ENCODE measurements at places on chromosomes 3 and 15. TPM values are rescaled to one million over a fixed set of nuclear protein-coding genes. Genes with fewer than 3 reads are reported as not detected.
A peak's percentile ranks its signal among the peaks of the same experiment; 100 is the strongest.

- DNase-seq = no peak
Observed at GRCh38 chr3:99949956-99950670, 132.5 kb downstream of the CMSS1 start.

- peak; percentile 65 for DNase-seq
Observed at GRCh38 chr3:44235604-44236484, 5.8 kb upstream of the TOPAZ1 start.

- no peak for DNase-seq
Observed at GRCh38 chr3:141796081-141796888, 33.1 kb downstream of the GRK7 start.

GRCh38 chr15:68322796-68323195 lies 45.3 kb downstream of the FEM1B start:
- DNase-seq = no peak

- DNase-seq = no peak
Observed at GRCh38 chr15:77243135-77243534, 172.2 kb upstream of the TSPAN3 start.

DNA sequence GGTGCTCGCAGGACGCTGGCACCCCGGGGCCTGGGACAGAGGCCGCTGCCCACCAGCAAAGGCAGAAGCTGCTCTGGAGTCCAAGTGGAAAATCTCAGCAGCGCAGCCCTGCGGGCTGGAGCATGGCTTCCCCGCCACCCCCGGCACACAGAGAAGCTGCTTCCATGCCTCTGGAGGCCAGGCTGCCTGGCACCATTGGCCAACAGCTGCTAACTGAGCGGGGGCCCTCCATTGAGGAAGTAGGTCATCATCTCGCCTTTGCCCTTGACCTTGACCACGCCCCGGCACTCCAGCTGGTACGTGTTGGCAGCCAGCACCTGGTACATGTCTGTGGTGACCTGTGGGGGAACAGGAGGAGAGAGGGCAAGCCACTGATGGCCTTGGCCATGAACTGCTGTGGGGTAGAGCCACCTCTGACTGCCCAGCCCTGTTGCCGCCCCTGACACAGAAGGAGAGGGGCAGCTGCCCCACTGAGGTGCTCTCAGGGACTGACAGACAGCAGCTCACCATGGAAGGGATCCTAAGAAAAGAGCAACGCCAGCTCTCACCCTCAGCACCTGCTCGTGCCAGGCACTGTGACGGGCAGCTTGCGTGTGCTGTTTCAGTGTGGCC lies 82.8 kb downstream of the SEC22A start:
- no peak for DNase-seq

- no peak for DNase-seq
Observed at GRCh38 chr15:39192979-39193560, 387.8 kb upstream of the THBS1 start.

- DNase-seq = no peak
Observed at GRCh38 chr15:59825901-59826300, 136.8 kb upstream of the BNIP2 start.

DNA sequence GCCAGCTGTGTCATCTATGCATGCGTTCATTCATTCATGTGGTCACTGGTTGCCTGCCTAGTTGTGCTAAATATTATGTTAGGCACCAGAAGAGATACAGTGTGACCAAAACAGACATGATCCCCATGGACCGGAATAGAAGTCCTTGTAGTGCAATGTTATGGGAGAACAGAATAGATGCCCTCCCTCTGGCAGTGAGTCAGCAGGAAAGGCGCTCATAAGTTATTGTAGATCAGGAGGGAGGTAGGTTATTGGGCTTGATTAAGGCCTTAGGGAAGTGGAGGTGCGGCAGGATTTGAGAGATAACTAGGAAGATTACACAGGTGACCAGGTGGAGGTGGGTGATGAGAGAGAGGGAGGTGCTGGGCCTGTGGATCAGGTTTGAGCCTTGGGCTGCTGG lies 5.2 kb downstream of the MCTP2 start:
- no peak for DNase-seq

DNA sequence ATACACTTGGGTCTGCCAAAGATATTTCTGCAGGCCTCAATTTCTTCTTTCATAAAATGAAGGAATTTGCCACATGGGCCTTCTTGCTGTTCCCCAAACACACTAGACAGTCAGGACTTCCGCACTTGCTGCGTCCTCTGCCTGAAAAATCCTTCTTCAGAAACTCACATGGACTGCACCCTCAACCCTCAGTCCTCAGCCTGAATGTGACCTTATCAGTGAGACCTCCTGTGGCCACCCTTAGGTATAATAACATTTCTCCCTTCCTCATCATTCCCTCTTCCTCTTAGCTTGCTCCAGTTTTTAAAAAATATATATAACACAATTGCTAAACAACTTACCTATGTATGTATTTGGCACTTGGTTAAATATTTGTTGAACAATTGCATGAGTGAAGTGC lies 257.5 kb downstream of the MFSD1 start:
- no peak for DNase-seq

DNA sequence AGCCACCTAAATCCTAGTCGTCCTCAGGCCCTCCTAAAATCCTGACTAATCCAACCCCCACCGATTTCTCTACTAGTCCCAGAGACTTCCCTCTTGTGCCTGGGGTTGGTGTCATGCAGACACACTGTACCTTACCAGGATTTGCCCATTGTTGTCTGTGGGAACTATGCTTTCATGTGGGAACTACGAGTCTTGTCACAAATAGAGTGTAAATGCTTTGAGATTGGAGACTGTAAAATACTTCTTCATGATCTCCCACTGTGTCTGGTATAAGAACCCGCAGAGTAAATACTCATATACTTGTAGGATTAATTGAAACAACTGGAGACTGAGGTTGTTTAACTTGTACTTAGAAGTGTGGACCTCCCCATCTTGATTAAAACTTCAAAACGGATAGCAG lies 11.2 kb downstream of the B3GNT5 start:
- no peak for DNase-seq

- no peak for DNase-seq
Observed at GRCh38 chr3:157394411-157394810, 42.2 kb upstream of the PTX3 start.

GRCh38 chr3:34155108-34155507 lies 356.7 kb downstream of the PDCD6IP start:
- no peak for DNase-seq

- no peak for DNase-seq
Observed at GRCh38 chr3:130565224-130565623, 48.2 kb downstream of the COL6A6 start.

GRCh38 chr15:91787198-91787597 lies 66.3 kb upstream of the SLCO3A1 start:
- DNase-seq = no peak

DNA sequence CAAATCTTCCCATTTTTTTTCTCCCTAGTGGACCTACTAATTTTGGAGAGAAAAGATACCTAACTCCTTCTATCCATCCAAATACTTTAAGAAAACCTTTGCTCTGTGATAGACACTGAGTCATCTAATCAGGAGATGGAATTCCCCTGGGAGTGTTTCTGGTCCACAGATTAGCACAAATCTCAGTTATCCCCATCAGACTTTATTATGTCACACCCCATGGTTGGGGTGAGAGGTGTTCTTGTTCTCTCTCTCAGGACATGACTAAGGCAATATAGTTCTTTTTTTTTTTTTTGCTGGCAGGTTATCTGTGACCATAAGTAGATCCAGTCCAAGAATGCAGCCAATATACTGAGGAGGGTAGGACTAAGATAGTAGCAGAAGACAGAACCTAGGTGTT lies 15.8 kb downstream of the SLC9A9 start:
- DNase-seq = no peak

GRCh38 chr15:77607894-77608261 lies 24.8 kb downstream of the LINGO1 start:
- DNase-seq = no peak

GRCh38 chr15:93360976-93361375 lies 272.0 kb upstream of the RGMA start:
- DNase-seq = no peak

DNA sequence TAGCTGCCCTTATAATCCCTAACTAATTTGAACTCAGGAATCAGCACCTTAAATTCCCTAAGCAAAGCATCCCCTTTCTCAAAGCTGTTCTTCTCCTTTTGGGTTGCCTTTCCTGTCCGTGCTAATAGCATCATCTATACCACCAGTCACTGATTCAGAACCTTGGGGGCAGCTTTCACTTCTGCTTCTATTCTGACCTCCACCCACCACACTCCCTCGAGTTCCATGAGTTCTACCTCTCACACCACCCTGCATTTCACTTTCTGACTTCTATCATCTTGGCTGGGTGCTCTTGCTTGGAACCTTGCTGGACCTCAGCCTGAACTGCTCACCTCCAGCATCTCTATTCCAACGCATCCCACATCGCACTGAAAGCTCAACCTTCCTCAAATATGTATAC lies 55.4 kb upstream of the KCNMB2 start:
- DNase-seq = no peak

GRCh38 chr15:95024351-95024750 lies 793.0 kb downstream of the MCTP2 start:
- no peak for DNase-seq

- no peak for DNase-seq
Observed at GRCh38 chr3:171865191-171865865, 22.2 kb downstream of the TMEM212 start.

DNA sequence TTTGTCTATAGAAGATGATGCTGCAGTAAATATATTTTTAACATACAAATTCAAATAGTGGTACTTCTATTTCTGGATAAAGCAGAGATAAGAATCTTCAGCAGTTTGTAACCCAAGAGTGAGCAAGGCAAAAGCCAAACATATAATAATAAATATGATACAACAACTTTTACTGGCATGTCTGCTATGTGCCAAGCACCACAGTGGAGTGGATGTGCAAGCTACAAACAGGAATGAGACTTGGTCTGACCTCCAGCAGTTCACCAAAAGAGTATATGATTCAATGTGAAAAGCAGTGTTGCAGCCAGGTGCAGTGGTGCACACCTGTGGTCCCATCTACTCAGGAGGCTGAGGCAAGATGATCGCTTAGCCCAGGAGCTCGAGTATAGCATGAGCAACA lies 395.6 kb downstream of the EPHB1 start:
- DNase-seq = no peak

DNA sequence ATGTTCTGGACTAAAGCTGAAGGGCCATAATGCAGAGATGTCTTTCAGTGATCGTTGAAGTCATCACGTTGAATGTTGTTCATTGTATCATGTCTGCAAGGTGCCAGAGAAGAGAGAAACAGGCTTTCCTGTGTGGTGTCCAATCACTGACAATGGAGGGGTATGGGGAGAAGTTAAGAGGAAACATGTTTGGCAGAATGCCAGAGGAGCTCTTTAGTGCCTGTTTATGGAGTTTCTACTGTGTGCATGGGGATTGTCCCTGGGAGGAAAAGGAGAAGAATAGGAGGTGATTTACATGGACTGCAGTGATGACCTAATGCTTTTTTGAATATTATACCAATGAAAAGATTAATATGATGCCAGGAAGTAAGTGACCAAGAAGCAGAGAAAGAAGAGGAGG lies 11.7 kb downstream of the SCAANT1 start:
- DNase-seq = no peak

DNA sequence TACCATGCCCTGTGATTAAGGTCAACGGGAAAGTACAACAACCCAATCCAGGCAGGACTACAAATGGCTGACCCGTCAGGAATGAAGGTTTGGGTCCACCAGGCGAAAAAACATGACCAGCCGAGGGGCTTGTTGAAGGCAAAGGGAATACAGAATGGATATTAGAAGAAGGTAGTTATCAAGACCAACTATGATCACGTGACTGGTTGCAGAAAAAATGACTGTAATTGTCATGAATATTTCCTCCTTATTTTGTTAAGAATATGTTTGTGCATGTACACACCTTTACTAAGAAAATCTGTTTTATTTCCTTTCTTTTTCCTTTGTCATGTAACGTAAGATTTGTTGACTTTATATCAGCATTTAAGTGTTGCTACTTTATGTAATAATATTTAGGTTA lies 22.9 kb upstream of the OSBPL11 start:
- DNase-seq = no peak

- DNase-seq = no peak
Observed at GRCh38 chr3:45479621-45480035, 91.3 kb downstream of the LARS2 start.

DNA sequence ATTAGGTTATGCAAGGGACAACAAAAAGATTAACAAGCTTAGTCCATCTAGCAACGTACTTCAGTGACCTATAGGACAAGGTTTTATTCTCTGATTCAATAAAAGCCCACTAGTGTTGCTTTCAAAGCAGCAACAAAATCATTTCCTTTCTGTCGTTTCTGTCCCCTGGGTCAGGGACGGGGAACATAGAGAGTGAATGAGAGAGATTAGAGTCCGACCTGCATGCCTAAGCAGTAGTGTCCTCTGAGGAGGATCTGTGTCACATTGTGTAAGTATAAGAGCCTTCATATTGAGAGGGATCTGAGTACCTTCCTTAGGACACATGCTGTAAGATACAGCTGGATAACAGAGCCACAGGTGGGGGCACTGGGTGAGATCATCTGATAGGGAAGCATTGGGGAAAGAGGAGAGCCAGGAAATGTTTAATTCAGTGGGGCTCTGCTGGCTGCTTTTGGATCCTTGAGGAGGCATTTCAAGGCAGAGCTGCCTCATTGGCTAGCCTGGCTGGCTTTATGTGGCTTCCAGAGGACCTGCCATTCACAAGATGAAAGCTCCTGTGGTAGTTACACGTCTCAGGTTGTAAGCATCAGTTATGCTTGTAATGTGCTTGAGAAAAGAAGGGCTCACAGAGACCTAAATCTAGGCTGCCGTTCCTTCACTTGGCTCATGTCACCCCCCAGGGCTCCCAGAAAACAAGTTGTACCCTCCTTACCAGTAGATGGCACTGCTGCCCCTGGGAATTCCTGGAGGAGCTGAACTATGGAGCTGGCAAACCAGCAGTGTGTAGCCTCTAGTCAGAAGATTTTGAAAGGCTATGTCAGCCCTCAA lies 2.7 kb downstream of the TMEM108 start:
- DNase-seq = peak; percentile 83

GRCh38 chr3:25478211-25478757 lies 50.2 kb downstream of the RARB start:
- no peak for DNase-seq

The AGBL1 gene
- 0.09 TPM for polyA plus RNA-seq

The ARL14 gene
- polyA plus RNA-seq = 0.77 TPM

The CAND2 gene
- polyA plus RNA-seq = 7.5 TPM

The KCNH8 gene
- polyA plus RNA-seq = 1.3 TPM

The POPDC2 gene
- 3.7 TPM for polyA plus RNA-seq

The CYP19A1 gene
- 0.04 TPM for polyA plus RNA-seq

The CYP1A1 gene
- polyA plus RNA-seq = 0.03 TPM

The SH2D7 gene
- 0.65 TPM for polyA plus RNA-seq
